ENCODE measurements at places on chromosomes 16 and 17. TPM values are rescaled to one million over a fixed set of nuclear protein-coding genes. Genes with fewer than 3 reads are reported as not detected.

ATP2A3 gene
- 58.6 TPM for total RNA-seq

GUCY2D gene
- 0.29 TPM for total RNA-seq

JUP gene
- total RNA-seq, result 169 TPM

MMP2 gene
- total RNA-seq, result 106 TPM

CORO6 gene
- 6.8 TPM for total RNA-seq

MPP3 gene
- total RNA-seq, result 3.8 TPM

CYB561 gene
- total RNA-seq, result 34.5 TPM

ATP1B2 gene
- 4.8 TPM for total RNA-seq

ASPA gene
- total RNA-seq, result 0.33 TPM

RAB37 gene
- total RNA-seq, result 3.4 TPM

MT1F gene
- 5.9 TPM for total RNA-seq

GPR139 gene
- not detected for total RNA-seq

CCL4L2 gene
- not detected for total RNA-seq

VTN gene
- 54.1 TPM for total RNA-seq

FAM171A2 gene
- 34.7 TPM for total RNA-seq

MPV17L gene
- total RNA-seq, result 7.6 TPM

CD300H gene
- total RNA-seq, result not detected

TMEM92 gene
- total RNA-seq, result 1.8 TPM

CHST5 gene
- 0.60 TPM for total RNA-seq

DHRS7C gene
- total RNA-seq, result not detected

KRT35 gene
- total RNA-seq, result not detected

ALKBH5 gene
- total RNA-seq, result 88.8 TPM

APOH gene
- 6.4 TPM for total RNA-seq

FBXL16 gene
- total RNA-seq, result 4.3 TPM

AURKB gene
- total RNA-seq, result 35.0 TPM

SLC16A13 gene
- total RNA-seq, result 15.5 TPM

TRPV3 gene
- 3.4 TPM for total RNA-seq

HAS3 gene
- total RNA-seq, result 3.7 TPM

HS3ST6 gene
- total RNA-seq, result 1.3 TPM

CFAP97D1 gene
- total RNA-seq, result not detected

SULT1A4 gene
- total RNA-seq, result 3.5 TPM

ETV4 gene
- total RNA-seq, result 28.2 TPM

ZP2 gene
- total RNA-seq, result not detected

FBXO39 gene
- total RNA-seq, result 0.26 TPM

RAB26 gene
- 9.9 TPM for total RNA-seq

CYGB gene
- 10.0 TPM for total RNA-seq

RND2 gene
- total RNA-seq, result 7.1 TPM

C17orf78 gene
- total RNA-seq, result 1.6 TPM

KCNH6 gene
- total RNA-seq, result 9.0 TPM

RDM1 gene
- total RNA-seq, result 3.9 TPM

CASKIN2 gene
- 31.2 TPM for total RNA-seq
